ENCODE measurements at places on chromosomes 4 and X.

DNA sequence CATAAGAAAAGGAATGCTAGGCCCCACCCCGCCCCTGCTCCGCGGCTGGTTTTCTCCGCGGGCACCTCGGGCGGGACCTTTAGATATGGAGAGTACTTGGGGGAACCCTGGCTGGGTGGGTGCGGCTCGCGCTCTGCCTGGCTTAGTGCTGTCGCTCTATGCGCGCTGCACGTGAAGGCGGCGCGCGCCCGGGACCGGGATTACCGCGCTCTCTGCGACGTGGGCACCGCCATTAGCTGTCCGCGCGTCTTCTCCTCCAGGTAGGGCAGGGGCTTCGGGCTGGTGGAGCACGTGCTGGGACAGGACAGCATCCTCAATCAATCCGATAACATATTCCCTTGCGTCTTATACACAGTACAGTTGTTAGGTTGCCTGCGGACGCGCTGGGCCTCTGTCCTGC lies 56.0 kb downstream of the MAGEB10 start:
- DNase-seq = no peak

DNA sequence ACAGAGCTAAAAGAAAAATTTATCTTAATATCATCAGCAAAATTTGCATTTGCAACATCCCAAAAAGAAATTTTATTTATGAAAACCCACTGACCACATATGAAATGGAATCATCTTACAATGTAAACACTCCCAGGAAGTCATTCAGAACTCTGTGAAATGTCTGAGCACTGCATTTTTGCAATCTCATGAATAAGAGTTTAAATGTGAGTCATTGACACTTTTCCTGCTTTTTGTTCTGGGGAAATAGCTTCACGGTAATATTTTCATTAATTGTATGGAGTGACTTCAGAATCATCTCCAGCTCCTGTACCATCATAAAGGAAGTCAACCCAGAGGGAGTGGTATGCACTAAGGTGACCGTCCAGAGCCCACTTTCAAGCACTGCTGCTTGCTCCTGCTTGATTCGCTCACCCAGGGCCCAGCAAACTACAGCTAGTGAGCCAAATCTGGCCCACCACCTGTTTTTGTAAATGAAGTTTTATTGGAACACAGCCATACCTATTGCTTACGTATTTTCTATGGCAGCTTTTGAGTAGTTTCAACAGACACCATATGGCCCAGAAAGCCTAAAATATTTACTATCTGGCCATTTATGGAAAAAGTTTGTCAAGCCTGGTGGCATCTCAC lies 17.2 kb downstream of the EDNRA start:
- no peak for DNase-seq

GRCh38 chrX:47831788-47832187 lies 4.9 kb upstream of the ZNF81 start:
- no peak for DNase-seq

GRCh38 chrX:70672326-70672725 lies 227.7 kb downstream of the DLG3 start:
- DNase-seq = no peak

DNA sequence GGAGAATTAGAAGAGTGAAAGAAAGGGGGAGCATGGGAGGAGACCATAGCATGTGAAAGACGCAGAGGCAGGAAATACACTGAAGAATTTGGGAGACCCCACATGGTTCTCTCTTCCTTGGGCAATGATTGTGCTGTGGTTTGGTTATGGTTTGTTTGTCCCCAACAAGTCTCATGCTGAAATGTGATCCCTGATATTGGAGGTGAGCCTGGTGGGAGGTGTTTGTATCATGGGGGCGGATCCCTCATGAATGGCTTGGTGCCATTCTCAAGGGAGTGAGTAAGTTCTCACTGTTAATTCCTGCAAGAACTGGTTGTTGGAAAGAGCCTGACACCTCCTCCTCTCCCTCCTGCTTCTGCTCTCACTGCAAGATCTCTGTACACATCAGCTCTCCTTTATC lies 78.6 kb upstream of the RAI2 start:
- DNase-seq = no peak

DNA sequence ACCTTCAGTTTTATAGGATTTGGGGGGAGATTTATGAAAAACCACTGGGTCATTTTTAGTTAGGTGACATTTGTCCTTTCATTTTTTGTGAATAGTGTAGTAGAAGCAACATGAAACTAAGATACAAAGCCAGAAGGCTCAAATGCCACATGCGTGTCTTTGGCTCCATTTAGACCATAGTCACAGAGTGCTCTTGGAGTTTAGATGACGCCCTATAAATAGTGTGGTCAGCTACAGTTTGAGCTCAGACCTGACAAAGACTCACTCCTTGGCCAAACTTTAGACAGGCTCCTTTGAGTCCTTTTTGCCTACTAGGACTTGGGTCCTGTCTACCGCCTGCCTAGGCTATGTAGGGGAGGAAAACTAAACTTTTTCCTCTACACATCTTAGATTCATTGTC lies 16.8 kb upstream of the PAGE1 start:
- DNase-seq = no peak

- DNase-seq = no peak
Measured at GRCh38 chr4:137794764-137795254, 262.5 kb upstream of the PCDH18 start.

Data from stimulated activated CD4-positive, alpha-beta T cell treated with anti-CD3 and anti-CD28 coated beads, TNF-alpha, amount 100 ng/mL, for 1 hour (primary cell).